ENCODE measurements at places on chromosomes 16 and 17.
A peak's percentile ranks its signal among the peaks of the same experiment; 100 is the strongest.

DNA sequence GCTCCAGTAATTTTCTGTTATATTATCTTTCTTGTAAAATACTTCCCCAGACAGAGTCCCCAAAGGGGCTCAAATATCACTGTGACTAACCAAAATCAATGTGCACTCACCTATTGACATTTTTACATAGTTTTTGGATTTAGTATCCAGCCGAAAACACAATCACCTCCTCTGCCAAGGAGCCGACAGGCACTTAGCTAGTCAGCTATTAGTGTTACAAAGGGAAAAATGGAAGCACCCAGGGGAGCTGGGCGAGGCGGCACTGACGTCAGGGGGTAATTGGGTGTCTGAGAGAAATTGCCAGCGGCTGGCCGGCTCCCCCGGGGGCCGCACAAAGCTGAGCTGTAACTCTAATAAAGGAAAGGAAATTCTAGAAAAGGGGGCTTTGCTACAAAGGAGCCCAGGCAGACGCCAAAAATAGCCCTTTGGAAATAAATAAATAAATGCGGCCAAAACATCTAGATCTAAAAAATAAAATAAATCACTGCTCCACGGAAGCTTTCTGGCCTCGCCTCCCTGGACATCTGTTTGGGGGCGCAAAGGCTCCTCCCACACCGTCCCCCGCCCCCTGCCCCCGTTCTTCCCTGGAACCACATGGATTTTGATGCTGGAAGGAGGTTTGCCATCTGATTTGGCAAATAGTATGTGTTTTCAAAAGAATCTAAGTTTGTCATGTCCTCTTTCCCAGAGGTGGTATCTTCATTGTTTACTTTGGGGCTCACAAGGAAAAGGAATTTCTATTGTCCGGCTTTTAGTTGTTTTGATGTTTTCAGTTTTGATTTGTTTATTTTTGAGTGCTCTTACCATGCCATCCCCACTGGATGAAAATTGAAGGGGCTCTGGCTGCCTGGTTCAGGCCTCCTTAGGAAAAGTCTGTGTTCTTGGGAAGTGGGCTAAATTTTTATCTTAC is 156.7 kb downstream of the ZNF423 start:
- no peak for DNase-seq

DNA sequence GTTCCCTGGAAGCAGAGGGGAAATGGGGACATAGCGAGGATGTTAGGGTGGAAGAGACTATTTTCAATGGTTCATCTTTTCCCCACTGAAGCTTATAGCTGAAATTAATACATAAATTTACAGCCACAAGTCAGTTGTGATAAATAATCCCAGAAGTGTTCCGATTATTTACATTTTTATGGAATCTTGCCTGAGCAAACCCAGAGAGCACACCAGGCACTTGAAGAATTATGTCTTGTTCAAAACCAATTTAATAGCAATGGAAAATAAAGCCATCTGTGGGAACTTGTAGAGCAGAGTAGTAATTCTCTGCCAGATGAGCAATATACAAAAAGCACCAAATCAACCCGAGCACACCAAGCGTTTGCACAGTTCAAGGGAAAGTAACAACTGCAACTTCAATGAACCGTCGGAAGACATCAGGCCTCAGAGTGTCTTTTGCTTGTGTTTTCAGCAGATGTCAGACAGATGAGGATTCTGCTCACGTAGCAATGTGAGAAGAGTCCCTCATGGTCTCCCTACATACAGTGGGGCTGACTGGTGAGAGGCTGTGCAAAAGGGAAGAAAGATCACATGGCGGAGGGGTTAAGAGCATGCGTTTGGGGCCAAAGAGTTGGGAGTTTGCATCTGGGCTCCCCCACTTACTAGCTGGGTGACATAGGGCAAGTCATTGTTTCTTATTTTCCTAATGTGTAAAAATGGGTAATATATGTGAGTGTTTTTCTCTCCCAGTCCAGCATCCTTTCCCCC is 148.7 kb upstream of the HS3ST2 start:
- no peak for DNase-seq

DNA sequence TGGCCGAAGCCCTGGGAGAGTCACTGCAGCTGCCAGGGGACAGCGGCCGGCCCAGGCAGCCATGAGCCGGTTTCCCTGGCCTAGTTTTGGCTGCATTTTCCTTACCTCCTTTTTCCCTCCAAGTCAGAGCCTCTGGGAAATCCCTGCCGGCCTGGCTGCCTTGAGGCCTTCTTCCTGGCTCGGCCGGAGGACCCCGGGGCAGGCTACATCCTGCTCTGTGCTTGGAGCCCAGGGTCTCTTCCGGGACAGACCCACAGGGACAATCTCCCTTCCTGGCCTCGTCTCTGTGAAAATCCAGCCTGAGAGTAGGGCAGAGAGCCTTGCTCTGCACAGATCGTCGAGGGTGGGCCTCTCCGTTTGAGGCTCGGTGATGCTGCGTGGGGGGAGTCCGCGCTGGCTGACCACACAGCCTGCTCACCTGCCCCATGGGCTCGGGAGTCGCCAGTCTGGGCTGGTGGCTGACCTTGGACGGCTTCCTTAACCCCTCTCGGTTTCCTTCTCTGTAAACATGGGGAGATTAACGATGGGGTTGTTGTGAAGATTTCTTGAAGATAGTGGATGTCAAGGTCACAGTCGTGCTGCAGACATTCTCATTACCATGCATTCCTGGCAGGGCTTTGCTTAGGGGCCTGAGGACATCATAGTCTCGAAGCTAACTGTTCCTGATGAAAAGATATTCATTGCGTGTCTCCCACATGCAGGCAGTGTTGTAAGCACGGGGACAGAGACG is 34.8 kb upstream of the CIBAR2 start:
- no peak for DNase-seq

GRCh38 chr17:73902416-73903181 is 258.4 kb upstream of the SDK2 start:
- DNase-seq: no peak

DNA sequence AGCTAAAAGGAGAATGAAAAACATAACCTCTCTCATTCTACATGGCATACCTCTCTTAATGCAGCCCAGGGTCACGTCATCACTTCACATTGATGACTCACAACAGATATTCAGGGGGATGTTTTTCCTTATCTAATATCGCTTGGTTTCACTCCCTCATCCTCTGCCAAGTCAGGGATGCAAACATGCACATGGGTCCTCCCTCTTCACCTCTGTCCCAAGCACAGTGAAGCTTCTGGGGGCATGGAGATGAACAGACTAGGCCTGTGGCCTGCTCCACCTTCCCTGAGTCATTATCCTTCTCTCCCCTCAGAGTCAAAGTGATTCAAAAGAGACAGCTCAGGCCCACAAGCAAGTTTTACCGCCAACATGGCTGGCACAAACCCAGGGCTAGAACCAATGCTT is 2.3 kb upstream of the MT2A start:
- DNase-seq: peak; percentile 27

DNA sequence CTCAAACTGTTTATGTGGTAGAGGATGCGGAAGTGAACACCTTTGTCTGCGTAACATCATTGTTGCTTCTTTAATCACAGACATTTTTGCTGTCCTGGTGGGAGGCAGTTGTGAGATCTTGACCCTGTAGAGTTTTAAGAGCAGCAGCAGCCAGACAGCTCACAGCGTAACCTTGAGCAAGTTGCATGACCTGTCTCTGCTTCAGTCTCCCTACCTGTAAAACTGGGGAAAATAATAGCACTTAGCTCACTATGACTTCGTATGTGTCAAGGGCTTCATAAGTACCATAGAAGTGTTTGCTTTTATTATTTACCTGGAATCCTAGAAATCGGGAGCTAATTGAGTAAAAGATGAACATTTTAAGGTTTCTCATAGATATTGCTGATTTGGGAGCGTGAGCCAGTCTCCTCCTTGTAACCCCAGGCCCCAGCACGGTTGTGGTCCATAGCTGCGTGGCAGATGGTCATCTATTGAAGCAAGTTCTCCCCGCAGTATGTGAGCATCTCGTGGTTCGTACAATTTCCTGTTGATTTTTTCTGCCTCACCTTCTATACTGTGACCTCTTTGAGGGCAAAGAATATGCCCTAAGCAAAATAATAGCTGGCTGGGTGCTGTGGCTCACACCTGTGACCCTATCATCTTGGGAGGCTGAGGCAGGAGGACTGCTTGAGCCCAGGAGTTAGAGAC is 34.4 kb downstream of the GPRC5B start:
- no peak for DNase-seq

DNA sequence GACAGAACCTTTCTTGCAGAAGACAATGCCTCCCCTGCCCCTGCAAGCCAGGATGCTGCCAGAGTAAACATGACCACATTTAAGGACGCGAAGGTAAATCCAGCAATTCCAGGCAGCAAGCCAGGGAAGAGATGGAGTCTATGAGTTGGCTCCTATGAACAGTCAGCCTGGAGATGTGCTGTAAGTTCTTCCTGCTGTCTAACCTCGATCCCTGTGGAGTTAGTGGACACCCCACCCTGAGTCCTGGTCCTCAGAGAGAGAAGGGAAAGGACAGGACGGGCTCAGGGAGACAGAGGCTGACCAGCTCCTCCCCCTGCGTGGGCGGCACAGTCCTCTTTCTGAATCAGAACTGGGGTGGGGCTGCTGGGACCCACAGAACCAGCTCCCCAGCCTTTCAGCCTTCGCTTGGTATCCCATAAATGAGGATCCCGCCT is 24.9 kb downstream of the CDC42EP4 start:
- no peak for DNase-seq

DNA sequence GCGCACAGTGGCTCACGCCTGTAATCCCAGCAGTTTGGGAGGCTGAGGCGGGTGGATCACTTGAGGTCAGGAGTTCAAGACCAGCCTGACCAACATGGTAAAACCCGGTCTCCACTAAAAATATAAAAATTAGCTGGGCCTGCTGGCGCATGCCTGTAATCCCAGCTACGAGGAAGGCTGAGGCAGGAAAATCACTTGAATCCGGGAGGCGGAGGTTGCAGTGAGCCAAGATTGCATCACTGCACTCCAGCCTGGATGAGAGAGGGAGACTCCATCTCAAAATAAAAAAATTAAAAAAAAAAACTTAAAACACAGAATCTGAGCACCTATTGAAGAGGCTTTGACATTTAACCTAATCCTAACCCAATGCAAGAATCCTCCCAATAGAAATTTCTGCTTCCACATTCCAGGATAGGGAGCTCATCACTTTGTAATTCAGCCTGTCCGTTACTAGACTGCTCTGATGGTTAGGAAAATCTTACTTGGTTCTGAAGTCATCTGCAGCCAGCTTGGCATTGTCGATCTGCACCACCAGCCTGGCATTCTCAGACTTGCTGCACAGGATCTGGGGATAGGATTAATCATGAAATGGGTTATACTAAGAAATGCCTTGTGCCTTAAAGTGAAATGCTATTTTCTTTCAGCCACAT is 2.1 kb downstream of the KRT33B start:
- DNase-seq: no peak

DNA sequence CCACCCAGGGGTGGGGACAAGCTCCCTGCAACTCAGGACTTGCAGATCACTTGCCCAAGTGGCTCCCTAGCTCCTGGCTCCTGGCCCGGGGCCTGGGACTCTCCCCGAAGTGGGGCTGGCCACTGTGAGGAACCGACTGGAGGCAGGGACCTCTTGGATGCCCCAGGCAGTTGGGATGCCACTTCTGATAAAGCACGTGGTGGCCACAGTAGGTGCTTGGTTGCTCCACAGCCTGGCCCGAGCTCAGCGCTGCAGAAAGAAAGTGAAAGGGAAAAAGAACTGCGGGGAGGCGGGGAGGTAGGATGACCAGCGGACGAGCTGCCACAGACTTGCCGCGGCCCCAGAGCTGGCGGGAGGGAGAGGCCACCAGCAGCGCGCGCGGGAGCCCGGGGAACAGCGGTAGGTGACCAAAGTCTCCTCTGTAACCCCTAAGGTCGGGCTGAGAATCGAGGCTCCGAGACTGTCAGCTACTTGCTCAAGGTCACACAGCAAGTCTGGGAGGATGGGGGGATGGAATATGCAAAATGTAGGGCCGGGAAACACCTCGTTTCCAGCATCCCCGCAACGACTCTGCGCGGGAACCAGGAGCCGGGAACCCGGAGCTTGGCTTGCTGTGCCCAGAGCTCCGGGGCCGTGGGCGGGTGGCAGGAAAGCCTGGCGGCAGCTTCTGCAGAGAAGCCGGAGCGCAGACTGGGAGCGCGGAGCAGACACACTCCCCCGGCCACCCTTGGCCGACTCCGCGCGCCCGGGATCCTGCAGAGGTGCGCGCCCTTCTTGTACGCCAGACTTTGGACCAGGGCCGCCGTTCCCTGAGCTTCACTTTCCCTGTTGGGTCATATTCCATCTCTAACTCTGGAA is 1.9 kb downstream of the CIITA start:
- peak; percentile 14 for DNase-seq

GRCh38 chr16:62445909-62446308 is 409.7 kb upstream of the CDH8 start:
- DNase-seq: no peak

GRCh38 chr17:1590029-1590746 is 27.6 kb upstream of the PITPNA start:
- DNase-seq: peak; percentile 82

DNA sequence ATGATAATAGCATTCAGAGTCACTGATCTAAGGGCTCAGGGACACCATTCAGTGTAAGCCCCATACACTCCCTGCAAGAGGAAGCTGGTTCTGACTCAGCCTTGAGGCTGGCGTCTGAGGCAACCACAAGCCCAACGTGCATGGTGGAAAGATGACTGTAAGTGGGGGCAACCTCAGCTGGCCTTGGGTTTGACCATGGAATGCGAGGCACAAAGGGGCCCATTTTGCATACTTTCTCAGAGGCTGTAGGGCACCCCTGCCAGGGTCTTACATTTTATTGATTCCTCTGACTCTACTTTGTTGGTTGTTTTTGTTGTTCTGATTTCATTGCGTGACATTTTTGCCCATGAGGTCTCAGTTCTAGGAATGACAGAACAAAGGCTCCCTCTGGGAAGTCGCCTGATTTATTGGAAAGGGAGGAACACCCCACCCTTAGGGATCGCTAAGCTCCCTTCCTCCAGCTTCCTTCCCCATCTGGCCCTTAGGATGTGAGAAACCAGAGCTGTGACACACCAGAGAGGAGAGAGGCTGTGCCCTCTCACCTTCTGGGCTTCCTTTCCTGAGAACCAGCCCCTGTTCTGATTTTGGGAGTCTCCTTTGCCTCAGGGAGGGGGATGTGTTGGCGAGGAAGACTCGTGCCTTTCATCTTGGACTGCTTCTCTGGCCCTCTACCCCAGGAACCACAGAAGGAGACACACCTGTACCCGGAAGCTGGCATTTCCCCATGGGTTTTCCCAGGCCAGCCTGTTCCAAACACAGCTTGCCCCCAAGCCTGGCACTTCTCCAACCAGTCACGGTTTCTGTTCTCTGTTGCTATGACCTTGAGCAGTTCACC is 5.6 kb upstream of the CIITA start:
- DNase-seq: no peak

DNA sequence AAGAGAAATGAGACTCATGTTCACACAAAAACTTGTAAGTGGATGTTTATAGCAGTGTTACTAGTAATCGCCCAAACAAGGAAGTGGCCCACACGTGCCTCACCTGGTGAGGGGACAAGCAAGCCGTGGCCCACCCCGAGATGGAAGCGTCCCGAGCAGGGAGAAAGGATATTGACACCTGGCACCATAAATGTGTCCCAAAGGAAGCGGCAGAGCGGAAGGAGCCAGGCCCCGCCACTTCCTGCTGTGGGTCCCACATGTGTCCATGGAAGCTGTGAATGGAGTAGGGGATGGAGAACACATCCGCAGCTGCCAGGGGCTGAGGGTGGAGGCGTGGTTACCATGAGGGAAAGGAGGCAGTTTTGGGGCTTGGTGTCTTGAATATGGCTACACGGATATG is 18.9 kb downstream of the KCNJ18 start:
- DNase-seq: no peak
